ENCODE measurements at places on chromosomes 16 and 17.

- no peak for DNase-seq
These were observed 87.7 kb downstream of the ENGASE start for GRCh38 chr17:79162012-79162963.

GRCh38 chr16:50616386-50616785, 64.7 kb downstream of the SNX20 start:
- DNase-seq = no peak

GRCh38 chr16:50151322-50151721, 1.8 kb upstream of the TENT4B start:
- DNase-seq = no peak

GRCh38 chr16:86899151-86899550, 320.8 kb downstream of the FOXL1 start:
- no peak for DNase-seq

All from stimulated activated CD8-positive, alpha-beta memory T cell treated with anti-CD3 and anti-CD28 coated beads, Interleukin-15, amount 100 ng/mL, for 24 hours (primary cell).